ENCODE measurements at places on chromosomes 7 and 10.
A peak's percentile ranks its signal among the peaks of the same experiment; 100 is the strongest.

- DNase-seq = no peak
Measured at GRCh38 chr7:48421357-48421756, 250.1 kb downstream of the ABCA13 start.

DNA sequence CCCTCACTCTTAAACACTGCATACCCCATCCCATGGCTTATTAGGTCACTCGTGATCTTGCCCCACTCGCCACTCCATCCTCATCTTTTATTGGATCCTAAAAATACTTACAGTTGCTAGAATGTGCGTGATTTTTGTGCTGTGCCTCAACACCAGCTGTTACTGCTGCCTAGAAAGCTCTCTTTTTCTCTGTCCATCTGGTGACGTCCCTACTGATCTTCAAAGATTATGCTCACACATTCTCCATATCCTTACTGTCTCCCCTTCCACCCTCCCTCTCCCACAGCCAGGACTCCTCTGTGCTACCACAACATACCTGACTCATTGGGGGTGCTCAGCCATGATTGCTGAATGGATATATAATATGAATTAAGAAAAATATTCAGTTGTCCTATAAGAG lies 42.0 kb downstream of the CDK6 start:
- no peak for DNase-seq

DNA sequence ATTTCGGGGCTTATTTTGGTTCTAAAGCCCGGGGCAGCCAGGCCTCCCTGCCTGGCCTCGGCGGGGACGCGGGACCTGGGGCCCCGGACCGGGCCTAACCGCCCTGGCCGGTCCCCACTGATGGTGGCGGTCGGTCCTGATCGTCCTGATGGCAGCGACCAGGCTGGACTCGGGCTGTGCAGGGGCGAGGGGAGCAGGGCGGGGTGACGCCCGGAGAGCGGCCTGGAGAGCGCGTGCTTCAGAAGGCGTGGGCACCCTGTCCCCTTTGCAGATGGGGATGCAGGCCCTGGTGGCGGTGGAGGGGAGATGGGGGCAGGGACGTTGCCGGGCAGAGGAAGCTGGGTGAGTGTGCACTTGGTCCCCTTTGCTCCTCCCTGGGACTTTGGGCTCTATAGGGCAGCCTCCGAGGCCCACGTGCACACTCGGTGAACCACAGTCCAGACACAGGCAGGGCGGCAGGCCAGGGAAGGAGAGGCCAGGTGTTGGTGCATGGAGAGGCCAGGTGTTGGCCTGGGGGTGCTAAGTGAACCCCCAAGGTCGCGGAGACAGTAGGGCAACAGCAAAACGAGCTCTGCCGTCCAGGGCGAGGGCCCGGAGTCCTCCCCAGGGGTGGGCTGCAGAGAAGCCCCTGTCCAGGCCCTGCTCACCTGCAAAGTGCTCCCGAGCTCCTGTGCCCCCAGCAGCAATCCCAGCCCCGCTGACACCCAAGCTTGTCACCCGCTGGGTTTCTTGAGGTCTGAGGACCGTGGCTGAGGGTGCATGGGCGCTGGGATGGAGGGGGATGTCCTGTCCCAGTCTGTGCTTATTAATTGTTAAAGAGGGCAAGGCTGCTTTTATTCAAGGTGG lies 42.4 kb upstream of the FAM20C start:
- DNase-seq = no peak

GRCh38 chr7:24290004-24290641 lies 6.1 kb downstream of the NPY start:
- no peak for DNase-seq

GRCh38 chr7:154503962-154504550 lies 451.9 kb downstream of the DPP6 start:
- no peak for DNase-seq

GRCh38 chr7:111796671-111797070 lies 234.4 kb upstream of the IMMP2L start:
- DNase-seq = no peak

DNA sequence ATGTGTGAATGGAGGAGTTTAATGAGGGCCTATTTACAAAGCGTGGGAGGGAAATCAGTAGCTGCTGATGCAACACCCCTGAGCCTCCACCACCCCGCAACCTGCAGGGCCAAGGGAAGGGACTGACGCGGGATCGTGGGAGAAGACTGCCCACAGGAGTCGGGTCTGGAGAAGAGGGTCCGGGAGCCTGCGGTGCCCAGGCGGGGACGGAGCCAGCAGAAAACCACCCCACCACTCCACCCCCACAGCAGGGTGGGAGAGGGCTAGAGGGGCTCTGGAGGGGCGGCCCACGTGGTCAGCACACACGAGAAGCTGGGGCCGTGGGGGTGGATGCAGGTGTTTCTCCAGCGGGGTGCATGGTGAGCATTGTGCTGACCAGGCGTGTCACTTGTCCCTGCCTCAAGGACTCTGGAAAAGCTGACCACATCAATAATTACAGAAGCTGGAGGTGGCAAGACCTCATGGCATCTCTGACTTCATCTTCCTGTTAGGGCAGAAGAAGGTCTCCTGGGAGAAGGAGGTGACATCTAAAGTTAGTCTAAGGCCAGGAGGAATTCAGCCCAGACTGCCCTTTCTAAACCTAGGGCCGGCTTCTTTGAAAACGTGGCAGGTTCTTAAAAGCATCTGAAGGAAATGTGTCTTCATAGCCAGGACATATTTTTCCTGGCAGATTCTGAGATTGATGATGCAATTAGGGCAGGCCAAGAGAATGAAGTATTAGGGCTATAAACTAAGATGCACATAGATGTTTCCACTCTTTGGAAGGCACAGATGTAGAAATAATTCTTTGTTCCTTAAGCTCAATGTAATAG lies 150.9 kb downstream of the RGS10 start:
- DNase-seq = no peak

- no peak for DNase-seq
Measured at GRCh38 chr7:1094870-1095269, 7.0 kb downstream of the GPER1 start.

GRCh38 chr7:44971188-44971901 lies 7.5 kb downstream of the MYO1G start:
- no peak for DNase-seq

DNA sequence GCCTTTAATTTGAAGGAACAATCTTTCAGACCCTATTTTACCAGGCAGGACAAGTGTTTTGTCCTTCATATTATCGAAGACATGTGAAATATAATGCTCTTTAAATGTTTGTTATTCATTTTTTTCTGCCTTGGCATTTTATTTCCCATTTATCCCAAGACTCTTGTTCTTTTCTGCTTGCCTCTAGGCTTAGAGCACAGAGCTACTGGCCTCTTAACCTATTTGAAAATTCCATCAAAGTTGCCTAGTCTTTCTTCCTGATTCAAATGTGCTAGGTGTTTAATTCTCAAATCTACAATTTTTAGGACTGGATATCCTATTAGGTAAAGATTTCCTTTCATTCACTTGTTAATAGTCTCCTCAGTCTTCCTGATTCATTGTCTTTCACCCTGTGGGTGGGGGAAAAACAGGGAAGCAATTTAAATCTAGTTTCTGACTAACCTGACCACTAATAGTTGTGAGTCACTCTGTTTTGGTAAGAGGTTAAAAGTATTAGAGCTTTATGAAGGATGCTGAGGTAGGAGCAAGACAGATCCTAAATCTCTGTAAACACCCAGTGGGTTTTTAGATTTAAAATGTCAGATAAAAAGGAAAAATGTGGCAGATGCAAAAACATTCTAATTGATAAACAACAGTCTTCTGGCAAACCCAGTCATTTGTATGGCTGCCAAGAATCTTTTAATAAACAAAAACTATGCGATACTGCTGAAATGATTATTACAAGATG lies 1.5 kb downstream of the LIPK start:
- DNase-seq = no peak

GRCh38 chr7:107642501-107642900 lies 18.1 kb upstream of the SLC26A4 start:
- no peak for DNase-seq

- no peak for DNase-seq
Measured at GRCh38 chr10:77744245-77744644, 106.6 kb upstream of the KCNMA1 start.

DNA sequence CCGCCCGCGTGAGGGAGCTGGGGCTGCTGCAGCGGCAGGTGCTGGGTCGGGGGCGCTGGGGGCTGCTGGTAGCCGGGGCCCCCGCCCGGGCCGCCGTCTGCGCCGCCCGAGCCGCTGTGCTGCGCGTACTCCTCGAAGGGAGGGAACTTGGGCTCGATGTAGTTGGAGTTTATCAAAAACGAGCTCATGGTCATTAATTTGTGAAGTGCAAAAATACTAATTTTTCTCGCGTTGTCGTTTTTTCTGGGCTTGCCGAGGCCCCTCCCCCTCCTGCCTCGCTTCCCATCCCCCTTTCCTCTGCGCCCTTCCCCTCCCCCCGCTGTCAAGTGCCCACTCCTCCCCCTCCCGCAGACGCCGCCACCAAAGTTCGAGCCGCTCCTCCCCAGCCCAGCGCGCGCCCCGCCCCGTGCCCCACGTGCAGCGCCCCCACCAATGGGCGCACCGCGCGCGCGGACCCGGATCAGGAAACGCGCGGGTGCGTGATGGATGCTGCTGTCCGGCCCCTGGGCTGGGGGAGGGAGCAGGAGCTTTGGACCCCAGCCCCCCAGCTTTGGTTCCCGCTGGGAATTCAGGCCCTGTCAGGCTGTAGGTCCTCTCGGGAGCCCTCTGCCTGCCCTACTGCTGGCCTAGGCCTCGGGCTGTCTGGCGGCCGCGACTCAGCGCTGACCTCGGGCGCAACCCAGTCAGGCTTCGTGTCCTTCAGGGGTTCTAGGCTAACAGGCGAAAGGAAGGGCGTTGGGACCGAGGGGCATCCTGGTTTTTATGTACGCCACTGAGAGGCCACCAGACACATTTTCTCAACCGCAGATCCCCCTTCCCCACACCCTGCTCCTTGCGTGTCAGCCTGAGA lies at the start of gene HOXA4:
Gene HOXA4, minus strand, starts transcription at position 218 of the 850 bp plus-strand sequence. Its CDS starts 24 bp downstream, at position 194.
- peak; percentile 42 for DNase-seq

DNA sequence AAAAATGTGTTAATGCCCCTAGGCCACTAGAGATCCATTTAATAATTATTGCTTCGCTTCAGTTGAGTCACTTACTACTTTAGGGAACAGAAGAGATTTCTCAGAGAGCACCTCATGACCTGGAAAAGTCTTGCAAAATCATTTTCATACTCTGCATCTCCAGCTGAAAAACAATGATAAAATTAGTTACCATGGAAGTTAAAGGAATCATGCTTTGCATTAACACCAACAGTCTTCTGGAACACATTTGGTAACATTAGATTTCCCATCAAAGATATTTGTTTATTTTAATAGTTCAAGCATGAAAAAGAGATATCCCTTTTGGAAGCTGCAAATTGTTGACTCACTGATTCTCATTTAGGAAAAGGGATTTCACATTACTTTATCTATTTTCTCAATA lies 1.8 kb upstream of the STEAP2 start:
- no peak for DNase-seq

GRCh38 chr10:131644289-131644688 lies 256.5 kb upstream of the PPP2R2D start:
- no peak for DNase-seq

DNA sequence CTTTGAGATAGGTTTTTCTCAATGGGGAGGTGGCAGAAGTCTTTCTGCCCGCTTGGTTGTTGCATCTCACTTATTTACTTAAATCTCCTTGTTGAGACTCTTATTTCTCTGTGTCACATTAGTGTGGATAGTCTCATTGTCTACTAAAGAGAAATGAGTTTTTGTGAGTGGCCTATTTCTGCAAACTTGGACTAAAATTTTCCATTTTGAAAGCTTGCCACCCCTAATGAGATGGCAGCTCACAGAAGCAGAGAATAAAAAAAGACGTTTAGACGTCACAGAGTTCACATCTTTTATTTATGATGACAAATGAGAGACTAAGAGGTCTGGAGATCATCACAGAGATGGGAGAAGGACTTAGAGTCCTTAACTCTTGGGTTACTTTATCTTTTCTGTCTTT lies 262.7 kb upstream of the PHYHIPL start:
- DNase-seq = no peak

All from stimulated activated CD4-positive, alpha-beta T cell treated with anti-CD3 and anti-CD28 coated beads, TNF-alpha, amount 100 ng/mL, for 1 hour (primary cell).